A549 (cell line): ENCODE measurements at places on chromosomes 6 and 20.

DNA sequence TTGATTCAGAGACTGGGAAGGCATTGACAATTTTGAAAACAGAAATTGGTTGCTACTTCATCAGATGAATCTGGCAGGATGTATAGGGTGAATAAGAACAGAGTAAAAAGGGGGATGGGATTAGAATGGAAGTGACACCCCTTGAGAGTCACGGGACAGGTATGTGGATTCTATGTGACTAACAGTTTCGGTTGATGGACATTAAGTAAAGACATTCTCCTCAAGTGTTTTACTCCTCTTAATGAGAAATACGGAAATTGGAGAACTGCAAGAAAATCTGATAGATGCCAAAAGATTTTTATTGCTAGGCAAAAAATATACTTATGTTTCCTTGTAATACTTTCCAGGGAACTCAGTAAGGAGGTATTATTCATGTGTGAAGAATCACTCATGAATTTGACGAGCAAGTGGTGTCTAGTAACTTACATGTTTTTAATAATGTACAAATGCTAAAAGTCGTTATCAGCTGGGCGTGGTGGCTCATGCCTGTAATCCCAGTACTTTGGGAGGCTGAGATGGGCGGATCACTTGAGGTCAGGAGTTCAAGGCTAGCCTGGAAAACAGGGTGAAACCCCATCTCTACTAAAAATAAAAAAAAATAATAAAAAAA is 135.8 kb downstream of the KIF16B start:
- no peak for DNase-seq

- DNase-seq: no peak
Observed at GRCh38 chr6:23316931-23317330, 747.6 kb downstream of the HDGFL1 start.

GRCh38 chr6:52595796-52596130 is 18.9 kb upstream of the TRAM2 start:
- DNase-seq: no peak

- DNase-seq: no peak
Observed at GRCh38 chr20:38863024-38863851, 57.7 kb downstream of the PPP1R16B start.

GRCh38 chr6:156925718-156926607 is 148.8 kb downstream of the ARID1B start:
- no peak for DNase-seq

DNA sequence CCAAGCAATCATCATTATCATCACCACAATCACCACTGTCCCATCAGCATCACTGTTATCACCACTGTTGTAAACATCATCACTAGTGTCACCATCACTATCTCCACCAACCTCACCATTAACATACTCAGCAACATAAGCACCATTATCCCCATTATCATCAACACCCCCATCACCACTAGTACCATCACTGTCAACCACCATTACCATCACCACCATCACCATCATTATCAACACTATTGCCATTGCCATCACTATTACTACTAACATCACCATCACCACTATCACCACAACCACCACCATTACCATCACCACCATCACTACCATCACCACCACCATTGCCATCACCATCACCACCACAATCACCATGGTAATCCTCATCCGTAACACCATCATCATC is 19.5 kb downstream of the CST4 start:
- DNase-seq: no peak

DNA sequence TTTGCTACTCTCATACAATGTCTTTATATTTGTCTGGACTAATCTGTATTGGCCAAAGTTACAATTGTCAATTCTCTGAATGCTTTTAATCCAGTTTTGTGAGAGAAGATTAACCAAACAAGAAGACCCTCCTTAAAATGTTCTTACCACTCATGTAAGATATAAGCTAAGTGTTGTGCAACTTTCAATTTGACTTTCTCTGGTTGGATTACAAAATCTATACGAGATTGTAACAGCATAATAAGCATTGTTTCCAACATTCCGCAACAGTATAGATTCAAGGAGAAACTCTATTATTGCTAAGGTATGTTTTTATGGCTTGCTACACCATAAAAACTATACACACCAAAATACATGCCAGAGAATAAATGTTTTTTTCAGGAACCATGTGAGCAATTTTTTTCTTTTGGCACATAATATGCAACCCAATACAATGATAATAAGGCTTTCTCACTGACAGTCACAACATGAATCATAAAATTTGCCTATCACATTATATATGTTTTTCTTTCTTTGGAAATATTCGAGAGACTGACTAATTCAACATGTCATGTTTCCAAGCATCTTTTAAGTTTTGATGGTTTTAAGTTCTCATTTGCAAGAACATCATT is 12.2 kb upstream of the TRPC4AP start:
- no peak for DNase-seq

DNA sequence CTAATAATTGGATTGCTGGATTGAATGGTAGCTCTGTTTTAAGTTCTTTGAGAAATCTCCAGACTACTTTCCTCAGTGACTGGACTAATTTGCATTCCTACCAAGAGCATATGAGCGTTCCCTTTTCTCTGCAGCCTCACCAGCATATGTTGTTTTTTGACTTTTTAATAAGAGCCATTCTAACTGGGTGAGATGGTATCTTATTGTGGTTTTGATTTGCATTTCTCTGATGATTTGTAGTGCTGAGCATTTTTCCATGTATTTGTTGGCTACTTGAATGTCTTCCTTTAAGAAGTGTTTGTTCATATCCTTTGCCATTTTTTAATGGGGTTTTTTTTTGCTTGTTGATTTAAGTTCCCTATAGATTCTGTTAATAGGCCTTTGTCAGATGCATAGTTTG is 94.7 kb upstream of the AHI1 start:
- no peak for DNase-seq

DNA sequence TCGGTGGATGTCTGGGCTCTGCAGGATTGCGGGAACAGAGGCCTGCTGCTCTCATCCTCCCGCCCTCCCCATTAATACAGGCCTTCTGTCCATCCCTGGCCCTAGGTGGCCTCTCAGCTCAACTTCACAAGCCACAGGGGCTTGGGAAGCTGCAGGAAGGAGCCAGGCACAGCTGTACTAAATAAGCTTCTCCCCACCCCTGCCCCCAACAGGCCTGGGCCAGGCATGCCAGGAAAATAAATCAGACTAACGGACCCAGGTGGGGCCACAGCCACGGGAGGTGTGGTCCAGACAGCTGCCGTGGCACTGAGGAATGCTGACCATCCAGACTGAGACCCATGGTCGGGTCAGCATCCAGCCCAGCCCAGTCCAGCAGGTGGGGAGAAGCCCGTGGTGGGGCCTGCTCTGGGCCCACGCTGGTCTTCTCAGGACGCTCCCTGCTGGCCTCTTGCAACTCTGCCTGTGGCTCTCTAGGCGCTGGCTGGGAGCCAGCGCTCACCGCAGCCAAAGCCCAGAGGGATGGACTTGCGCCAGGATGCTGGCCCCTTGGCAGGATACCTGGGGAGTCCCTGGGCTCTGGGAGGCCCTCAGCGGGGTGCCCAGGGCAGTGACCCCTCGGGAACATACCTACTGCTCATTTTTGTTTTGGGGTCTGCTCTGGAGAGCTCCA is 8.6 kb upstream of the YTHDF1 start:
- DNase-seq: peak; percentile 91

DNA sequence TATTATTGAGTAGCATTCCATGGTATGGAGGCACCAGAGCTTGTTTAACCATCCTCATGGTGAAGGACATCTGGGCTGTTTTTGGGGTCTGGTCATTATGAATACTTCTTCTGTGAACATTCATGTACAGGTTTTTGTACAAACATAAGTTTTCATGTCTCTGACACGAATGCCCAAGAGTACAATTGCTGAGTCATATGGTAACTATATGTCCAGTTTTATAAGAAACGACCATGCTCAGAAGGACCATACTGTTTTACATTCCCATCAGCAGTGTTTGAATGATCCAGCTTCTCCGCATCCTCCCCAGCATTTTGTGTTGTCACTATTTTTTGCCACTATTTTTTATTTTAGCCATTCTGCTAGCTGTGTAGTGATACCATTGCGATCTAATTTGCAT is 188.6 kb downstream of the KHDC1L start:
- DNase-seq: no peak

DNA sequence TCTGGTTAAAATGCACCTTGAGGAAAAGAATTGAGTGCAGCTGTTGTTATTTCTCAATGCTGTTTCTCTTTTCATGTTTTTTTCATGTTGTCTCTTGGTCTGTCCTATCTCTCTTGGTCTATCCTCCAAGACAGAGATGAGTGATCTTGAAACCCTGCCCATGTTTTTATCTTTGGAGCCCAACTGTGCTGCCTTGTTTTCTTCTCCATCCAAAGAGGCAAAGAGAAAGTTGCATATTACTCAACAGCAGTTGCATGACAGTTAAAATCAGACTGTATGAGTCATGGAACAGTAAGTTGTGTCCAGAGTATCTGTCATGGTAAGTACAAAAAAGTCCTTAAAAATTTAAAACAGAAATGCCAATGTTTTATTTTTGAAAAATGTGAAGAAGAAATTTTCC is 26.2 kb downstream of the BCAS1 start:
- no peak for DNase-seq

- peak; percentile 45 for DNase-seq
Observed at GRCh38 chr20:44460795-44461141, 14.9 kb upstream of the TTPAL start.
